ENCODE measurements at places on chromosomes 3 and 15.

DNA sequence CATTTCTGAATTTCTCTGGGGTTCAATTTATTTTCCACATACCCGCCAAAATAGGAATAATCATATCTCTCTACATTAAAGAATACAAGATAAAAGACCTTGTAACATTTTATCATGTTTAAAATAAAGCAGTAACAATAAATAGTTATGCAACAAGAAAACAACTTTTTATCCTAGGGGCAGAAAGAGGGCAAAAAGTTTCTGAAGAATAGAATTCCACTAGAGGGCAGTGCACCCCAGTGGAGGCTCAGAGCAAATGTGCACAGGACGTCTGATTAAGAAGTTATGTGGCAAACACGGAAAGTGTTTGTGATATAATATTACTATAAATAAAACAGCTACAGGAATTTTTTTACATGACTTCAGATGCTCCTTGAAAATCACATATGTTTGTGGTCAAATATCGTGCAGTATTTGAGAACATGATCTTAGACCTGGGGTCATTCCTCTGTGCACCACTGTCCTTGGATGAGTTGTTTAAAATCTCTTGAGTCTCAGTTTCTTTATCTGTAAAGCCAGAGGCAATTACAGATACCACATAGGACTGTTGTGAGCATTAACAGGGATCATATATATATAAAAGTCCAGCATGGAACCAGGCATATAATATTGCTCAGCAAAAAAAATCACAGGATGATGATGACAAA, 13.2 kb upstream of the PIK3R4 start:
- no peaks in the 10 kb centered on the region for H3K27me3 ChIP-seq
- peak; percentile 62 for DNase-seq
- H3K4me1 ChIP-seq, result no peaks in the 10 kb centered on the region
- no peak overlapping the region for H3K4me3 ChIP-seq
- no peaks in the 10 kb centered on the region for H3K36me3 ChIP-seq
- H3K27ac ChIP-seq, result no peak overlapping the region

DNA sequence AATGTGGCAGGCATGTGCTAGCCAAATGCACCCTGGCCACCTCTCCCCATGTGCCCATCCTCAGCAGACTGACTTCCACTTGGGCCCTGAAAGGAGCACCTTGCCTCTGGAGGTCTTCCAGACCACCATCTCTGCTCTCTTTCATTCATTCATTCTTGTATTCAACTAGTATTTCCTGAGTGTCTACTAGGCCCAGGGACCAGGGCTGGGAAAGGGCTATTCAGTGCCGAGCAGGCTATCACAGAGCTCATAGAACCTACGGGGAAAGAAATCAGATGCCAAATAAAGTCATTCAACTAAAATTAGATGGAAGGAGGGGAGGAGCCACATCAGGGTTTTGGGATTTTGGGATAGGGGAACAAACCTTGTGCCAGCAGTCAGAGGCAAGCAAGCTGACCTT, 18.9 kb downstream of the PRR23A start:
- no peak overlapping the region for H3K4me3 ChIP-seq
- H3K27me3 ChIP-seq, result peaks cover 3% of the 10 kb centered on the region
- H3K36me3 ChIP-seq, result no peaks in the 10 kb centered on the region
- no peak overlapping the region for H3K27ac ChIP-seq

- H3K4me1 ChIP-seq, result no peaks in the 10 kb centered on the region
- DNase-seq, result no peak
- H3K4me3 ChIP-seq, result no peak overlapping the region
Measured at GRCh38 chr3:38662544-38662943, 13.1 kb upstream of the SCN5A start.

- H3K4me3 ChIP-seq, result no peak overlapping the region
- no peaks in the 10 kb centered on the region for H3K36me3 ChIP-seq
- no peaks in the 10 kb centered on the region for H3K27me3 ChIP-seq
- no peaks in the 10 kb centered on the region for H3K4me1 ChIP-seq
- DNase-seq, result no peak
- no peak overlapping the region for H3K27ac ChIP-seq
Measured at GRCh38 chr15:96046620-96047240, 283.8 kb upstream of the NR2F2 start.

DNA sequence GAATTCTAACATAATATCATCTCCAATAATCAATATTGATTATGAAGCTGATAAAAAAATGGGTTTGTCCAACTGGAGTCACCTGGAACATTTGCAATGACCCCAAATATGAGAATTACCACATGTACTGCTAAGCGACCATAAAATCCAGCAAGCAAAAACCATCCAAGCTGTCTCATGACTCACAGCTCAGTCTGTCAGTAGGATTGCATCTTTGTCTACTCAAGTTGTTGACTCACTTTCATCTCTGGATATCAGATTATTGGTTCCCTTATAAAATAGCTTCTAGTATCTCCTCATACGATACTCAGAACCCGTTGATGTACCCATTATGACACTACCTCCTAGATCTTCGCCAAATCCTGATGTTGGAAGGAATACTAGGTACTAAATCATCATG, 209.8 kb upstream of the ATP11B start:
- no peak overlapping the region for H3K27ac ChIP-seq
- no peaks in the 10 kb centered on the region for H3K36me3 ChIP-seq
- H3K27me3 ChIP-seq, result no peaks in the 10 kb centered on the region
- DNase-seq, result no peak
- no peak overlapping the region for H3K4me3 ChIP-seq

DNA sequence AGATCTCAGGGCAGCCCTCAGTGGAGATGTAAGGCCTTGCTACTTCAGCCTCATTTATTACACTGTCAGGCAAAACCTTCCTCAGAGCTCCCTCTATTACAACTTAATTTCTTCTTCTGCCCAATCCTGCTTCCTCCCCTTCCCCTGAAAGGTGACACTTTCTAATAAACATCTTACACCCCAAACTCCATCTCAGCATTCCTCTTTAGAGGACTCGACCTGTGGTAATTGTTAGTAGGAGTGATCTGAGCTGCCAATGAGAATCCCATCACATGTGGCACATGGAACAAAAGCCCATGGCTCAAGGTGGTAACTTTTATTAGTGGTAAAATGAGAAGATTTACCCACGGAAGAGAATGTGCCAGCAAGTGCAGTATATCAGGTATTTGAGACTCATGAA, 29.8 kb downstream of the DTWD1 start:
- no peaks in the 10 kb centered on the region for H3K27me3 ChIP-seq
- H3K27ac ChIP-seq, result no peak overlapping the region
- H3K4me3 ChIP-seq, result no peak overlapping the region
- H3K36me3 ChIP-seq, result no peaks in the 10 kb centered on the region
- no peaks in the 10 kb centered on the region for H3K4me1 ChIP-seq
- no peak for DNase-seq

DNA sequence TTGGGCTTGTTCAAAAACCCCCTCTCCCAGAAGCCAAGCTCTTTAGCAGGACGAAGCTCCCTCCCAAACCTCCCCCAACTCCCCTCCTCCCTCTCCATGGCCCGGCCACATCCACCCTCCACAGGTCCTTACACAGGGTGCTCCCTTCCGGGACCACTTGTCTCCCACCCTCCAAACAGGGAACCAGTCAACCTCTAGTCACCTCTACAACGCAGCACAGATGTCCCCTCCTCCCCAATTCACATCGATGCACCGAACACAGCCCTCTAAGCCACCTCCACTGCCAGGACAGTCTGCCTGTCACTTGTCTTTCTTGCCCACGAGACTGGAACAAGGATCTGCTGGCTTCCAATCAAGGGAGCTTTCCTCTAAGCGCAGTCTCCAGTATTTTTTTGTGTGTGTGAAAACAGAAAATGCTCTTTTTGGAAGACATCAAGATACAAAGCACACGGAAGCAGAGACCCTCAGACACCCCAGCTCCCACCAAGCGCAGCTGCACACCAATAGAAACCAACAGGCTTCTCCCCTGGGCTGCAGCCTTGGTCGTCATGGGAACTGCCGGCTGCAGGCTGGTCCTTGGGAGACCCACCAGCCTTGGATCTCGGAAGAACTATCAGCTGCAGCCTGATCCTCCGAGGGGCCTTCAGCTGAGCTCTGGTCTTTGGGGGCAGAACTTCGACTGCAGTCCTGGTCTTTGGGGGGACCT, 26.5 kb downstream of the IQSEC1 start:
- no peak for DNase-seq
- no peak overlapping the region for H3K27ac ChIP-seq
- H3K4me3 ChIP-seq, result no peak overlapping the region

- H3K27me3 ChIP-seq, result no peaks in the 10 kb centered on the region
- no peak overlapping the region for H3K27ac ChIP-seq
- H3K4me3 ChIP-seq, result no peak overlapping the region
- no peak for DNase-seq
- H3K36me3 ChIP-seq, result peaks cover 31% of the 10 kb centered on the region
Measured at GRCh38 chr15:101657968-101658784, 6.0 kb upstream of the TM2D3 start.

DNA sequence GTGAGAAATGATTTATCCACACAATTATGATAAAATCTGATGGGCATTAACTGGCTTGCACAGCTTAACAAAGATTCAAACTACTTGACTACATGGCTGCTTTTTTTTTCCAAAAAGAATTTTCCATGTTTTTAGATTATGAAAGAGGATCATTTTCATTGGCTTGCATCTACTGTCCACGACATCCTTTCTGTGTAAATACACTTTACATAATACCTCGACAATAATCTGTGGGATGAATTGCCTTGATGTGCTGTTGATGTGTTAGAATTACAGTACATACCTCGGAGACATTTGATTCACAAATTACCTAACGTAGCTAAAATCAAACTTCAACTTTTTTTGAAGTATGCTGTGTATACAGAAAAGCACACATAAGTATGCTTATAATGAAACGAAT, 104.4 kb downstream of the PPP2R3A start:
- peaks cover 2% of the 10 kb centered on the region for H3K36me3 ChIP-seq

DNA sequence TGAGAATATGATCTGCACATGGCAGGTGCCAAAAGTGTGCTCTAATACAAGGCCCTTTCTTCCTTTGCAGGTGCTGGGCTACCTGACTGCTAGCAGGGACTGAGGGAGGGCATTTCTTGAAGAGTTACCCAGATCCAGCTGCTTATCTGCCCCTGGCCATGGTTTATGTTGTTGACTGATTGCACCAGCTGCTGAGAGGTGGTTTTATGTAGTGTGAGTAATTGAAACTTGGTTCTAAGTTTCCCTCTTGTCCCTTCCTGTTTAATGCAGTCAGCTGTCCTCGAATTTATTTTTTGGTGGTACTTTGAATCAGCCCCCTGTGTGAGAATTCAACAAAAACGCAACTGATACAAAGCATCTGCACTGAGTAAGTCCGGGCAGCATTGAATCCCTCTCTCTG, 288.3 kb upstream of the C2CD4B start:
- peaks cover 3% of the 10 kb centered on the region for H3K4me1 ChIP-seq
- H3K27ac ChIP-seq, result no peak overlapping the region
- H3K4me3 ChIP-seq, result no peak overlapping the region
- H3K36me3 ChIP-seq, result no peaks in the 10 kb centered on the region

DNA sequence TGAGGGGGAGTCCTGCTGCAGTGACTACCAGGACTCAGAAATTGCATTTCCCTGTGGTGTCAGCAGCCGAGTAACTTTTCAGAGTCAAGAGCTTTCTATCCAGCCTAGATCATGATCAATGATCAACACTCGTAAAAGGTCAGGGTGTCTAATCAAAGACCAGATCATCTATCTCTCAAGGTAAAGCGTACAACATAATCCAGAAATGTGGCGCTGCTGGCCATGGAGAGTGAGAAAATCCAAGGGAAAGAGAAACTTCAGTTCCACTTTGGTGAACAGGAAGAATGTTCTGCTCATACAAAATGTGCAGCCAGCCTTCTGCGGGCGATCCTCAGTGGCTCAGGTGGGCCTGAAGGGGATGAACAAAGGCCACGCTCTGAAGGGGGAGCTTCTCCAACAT, 1005.8 kb upstream of the NR2F2 start:
- H3K27me3 ChIP-seq, result peaks cover 30% of the 10 kb centered on the region
- H3K4me1 ChIP-seq, result no peaks in the 10 kb centered on the region
- H3K27ac ChIP-seq, result no peak overlapping the region

DNA sequence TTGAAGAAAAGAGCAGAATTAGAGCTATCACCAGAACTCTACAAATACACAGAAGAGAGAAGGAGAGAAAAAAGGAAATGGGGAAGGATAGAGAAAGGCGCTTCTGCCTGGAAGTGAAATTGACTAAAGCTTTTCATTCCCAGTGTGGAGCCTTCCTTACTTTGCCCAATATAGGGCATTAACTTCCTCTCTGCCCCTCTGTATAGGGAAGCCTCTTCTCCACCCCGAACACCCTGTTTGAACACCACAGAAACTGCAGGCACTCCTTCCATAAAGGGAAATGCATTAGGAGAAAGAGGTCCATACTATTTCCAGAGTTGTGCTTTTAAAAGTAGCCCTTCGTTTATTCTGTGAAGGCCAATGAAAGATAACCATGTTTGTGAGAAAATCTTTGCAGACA, 248.5 kb downstream of the RAP2B start:
- no peaks in the 10 kb centered on the region for H3K4me1 ChIP-seq
- no peak overlapping the region for H3K4me3 ChIP-seq
- DNase-seq, result no peak
- no peaks in the 10 kb centered on the region for H3K36me3 ChIP-seq
- H3K27ac ChIP-seq, result no peak overlapping the region

DNA sequence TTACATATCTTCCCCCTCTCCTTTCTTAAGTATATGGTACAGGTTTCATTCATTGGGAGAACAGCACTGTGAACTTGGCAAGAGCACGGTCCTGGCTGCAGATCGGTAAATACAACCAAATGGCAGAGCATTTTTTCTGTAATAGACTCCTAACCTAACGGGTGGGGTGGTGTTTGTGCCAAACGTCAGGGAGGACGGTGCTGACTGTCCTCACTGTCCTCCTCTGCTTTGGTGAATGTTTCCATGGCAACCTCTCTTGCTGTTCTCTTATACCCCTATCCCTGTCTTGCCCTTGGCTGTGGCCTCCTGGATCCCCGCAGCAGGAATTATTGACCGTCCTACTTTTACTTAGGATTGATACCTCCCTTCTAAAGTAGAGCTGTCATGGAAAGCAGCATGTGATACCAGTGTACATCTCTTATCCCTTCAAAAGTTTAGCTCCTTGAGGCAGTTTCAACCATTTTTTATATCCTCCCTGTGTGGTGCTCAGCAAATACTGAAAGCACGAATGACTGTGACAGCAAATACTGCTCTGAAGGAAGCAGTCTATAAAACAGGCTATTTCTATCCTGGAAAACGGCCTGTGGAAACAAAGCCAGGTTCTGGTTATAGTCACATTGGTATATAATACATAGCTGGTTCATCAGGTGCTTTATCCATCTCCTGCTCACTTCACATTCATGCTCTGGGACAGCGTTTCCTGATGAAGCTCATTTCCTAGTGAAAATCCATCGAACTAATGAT, 275.4 kb upstream of the C2CD4B start:
- no peak for DNase-seq
- H3K27me3 ChIP-seq, result no peaks in the 10 kb centered on the region
- no peak overlapping the region for H3K4me3 ChIP-seq
- no peak overlapping the region for H3K27ac ChIP-seq

DNA sequence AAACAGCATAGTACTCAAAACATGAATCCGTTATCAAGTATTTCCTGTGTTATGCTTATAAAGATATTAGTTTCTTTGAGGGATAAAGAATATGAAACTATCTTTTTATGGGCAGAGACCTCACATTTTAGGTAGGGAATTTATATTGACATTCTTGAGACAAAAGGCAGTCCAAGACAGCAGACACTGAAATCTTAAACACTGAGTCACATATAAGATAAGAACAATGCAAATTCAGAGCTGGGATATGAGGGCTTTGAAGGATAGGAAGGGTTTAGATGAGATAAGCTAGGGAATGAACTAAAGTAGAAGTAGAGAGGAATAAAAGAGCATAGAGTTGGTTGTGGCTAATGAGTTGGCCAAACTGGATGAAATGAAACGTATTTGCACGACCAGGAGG, 58.4 kb downstream of the ASTE1 start:
- peaks cover 28% of the 10 kb centered on the region for H3K36me3 ChIP-seq
- H3K27me3 ChIP-seq, result no peaks in the 10 kb centered on the region
- no peak for DNase-seq
- H3K27ac ChIP-seq, result no peak overlapping the region
- H3K4me1 ChIP-seq, result no peaks in the 10 kb centered on the region
